Progenitor cell of endocrine pancreas (in vitro differentiated cells): ENCODE measurements at places on chromosomes 6 and 20. TPM values are rescaled to one million over a fixed set of nuclear protein-coding genes. Genes with fewer than 3 reads are reported as not detected.

- no peak for DNase-seq
Observed at GRCh38 chr6:98581705-98582104, 252.7 kb upstream of the POU3F2 start.

GRCh38 chr6:18510644-18511033, 123.5 kb downstream of the RNF144B start:
- no peak for DNase-seq

Gene FAM83D
- total RNA-seq: 12.6 and 13.8 TPM in 2 replicates

- no peak for DNase-seq
Observed at GRCh38 chr20:48820649-48820973, 7.2 kb downstream of the PREX1 start.

GRCh38 chr6:90480666-90481065, 106.2 kb downstream of the MAP3K7 start:
- DNase-seq: no peak

Gene FAM83B
- total RNA-seq: 16.1 and 17.4 TPM in 2 replicates

GRCh38 chr6:41963371-41963770, 21.8 kb upstream of the CCND3 start:
- DNase-seq: no peak

Gene PACRG
- 2.4 TPM in 2 replicates for total RNA-seq

DNA sequence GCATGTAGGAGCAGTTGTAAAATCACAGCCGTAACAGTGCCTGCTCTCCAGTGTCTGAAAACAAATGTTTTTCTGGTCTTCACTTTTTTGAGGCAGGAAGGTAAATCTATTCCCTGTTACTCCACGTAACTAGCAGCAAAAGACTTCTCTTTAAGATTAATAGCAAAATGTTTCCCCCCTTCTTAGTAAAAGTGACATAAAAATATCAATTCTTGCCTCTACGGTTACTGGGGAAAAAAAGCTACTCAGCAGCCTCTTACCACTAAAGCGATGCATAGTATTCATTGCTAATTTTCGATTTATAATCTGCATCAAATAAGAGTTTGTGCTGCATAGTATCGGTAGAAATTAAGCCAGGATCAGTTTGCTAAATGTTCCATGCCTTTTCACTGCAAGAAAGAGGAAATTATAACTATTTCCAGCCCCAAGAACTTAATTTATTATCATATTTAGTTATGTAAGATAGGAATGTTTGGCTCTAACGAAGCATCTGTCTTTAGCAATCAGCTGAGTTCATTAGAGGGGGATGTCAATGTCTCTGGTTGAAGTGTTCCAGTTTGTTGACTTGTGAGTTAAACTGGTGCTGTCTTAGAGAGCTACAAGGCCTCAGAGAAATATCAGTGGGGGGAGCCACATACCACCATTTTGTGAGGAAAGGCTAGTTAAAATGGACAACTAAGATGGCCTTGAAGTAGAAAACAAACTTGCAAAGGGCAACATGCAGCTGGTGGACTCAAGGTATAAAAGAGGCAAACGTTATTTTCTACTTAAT, 617 bp upstream of the TSPYL1 start:
- DNase-seq: no peak

GRCh38 chr20:48681201-48681872, 146.5 kb downstream of the PREX1 start:
- no peak for DNase-seq

Gene CST4
- not detected in 2 replicates for total RNA-seq

- no peak for DNase-seq
Observed at GRCh38 chr20:13037727-13038126, 29.0 kb downstream of the SPTLC3 start.

- no peak for DNase-seq
Observed at GRCh38 chr6:40169878-40170277, 235.6 kb upstream of the MOCS1 start.

Gene DUSP22
- 39.0 and 40.4 TPM in 2 replicates for total RNA-seq

DNA sequence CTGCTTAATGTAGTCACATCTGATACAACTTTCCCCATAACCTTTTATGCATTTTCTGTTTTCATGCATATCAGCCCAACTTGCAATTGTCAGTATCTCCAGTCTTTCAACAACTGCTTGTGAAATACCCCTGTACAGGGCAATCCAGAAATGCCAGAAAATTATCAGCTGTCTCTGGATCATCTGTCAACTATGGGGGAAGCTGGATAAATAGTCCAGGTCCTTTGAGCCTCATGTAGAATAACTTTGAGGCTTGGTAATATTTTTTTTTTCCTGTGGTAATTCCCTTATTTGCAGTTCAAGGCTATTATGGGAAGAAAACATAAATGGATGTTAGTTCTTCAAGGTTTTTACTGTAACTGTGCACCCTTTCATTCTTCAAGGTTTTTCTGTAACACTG, 6.2 kb downstream of the DEFB125 start:
- DNase-seq: no peak
